ENCODE measurements at places on chromosomes 1 and 21.

DNA sequence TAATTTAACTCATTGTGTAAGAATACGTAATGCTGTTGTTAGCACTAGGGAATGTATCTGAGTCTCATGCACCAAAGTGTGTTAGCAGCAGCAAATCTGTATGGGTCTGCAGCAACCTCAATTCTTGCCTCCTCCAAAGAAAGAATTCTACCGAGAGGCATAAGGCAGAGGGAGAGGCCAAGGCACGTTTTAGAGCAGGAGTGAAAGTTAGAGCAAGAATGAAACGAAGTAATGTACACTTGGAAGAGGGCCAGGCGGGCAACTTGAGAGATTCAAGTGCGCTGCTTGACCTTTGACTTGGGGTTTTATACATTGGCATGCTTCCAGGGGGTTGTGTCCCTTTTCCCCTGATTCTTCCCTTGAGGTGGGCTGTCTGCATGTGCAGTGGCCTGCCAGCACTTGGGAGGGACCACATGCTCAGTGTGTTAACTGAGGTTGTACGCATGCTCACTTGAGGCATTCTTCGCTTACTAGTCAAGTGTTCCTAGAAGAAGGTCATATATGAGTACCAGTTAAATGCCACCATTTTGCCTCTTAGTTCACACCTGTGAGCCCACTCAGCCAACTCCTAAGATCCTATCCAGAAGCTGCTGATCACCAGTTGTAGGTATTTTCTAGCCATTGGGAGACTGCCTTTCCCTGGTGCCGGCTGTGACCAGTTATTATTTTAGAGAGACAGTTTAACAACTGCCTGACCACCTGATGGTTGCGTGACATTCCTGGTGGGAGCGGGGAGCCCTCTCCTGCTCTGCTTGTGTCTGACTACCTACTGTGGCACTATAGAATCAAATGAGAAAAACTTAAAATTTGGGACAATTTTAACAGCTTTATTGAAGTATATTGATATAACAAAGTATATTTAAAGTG, 2.7 kb upstream of the CNN3 start:
- DNase-seq = no peak

DNA sequence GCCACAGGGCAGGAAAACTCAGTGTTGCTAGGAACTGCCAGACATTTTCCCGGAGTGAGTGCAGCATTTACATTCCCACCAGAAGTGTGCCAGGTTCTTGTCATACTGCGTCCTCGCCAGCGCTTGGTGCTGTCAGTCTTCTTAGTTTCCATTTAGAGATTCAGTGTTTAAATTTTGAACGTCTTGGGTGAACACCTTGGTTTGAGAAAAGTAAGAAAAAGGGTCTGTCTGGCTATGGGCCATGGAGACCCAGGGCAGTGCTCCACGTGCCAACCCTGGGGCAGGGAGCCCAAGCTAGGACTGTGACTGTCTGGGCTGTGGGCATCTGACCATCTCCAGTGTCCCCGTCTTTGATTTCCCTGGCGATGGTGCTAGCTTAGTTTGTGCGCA, 16.0 kb downstream of the IBA57 start:
- no peak for DNase-seq

- DNase-seq = no peak
Observed at GRCh38 chr1:94866164-94866807, 46.1 kb downstream of the SLC44A3 start.

DNA sequence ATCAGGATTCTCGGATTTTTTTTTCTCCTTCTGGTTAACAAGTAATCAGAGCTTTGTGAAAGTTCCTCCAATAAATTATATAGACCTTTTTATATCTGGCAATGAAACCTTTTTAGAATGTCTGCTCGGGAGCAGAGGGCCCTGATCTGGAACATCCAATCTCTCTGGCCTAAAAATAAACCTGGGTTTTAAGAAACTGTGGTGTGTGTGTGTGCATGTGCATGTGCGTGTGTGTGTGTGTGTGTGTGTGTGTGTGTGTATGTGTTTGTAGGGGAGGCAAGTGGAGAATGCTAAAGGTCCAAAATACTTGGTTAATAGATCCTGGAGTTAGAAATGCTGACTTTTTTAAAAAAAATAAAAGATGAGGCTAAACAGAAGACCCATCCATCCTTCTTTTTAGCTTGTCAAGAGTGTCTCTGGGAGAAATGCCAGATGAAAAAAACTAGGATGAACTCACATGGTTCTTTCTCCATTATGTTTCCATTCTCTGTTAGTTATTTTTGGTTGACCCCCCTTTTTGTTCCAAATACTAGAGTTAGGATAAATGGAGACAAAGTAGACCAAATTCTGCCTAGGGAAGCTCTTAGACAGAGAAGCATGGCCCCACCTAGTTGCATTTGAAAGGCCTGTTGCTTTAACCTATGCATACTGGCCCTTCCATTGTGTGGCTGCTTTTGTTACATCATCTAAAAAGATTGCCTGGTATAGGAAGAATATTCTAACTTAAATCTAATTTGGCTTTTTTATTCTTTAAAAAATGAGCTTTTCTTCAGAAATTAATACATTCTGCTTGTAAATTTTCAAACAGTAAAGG, 175.9 kb downstream of the PAPPA2 start:
- no peak for DNase-seq

DNA sequence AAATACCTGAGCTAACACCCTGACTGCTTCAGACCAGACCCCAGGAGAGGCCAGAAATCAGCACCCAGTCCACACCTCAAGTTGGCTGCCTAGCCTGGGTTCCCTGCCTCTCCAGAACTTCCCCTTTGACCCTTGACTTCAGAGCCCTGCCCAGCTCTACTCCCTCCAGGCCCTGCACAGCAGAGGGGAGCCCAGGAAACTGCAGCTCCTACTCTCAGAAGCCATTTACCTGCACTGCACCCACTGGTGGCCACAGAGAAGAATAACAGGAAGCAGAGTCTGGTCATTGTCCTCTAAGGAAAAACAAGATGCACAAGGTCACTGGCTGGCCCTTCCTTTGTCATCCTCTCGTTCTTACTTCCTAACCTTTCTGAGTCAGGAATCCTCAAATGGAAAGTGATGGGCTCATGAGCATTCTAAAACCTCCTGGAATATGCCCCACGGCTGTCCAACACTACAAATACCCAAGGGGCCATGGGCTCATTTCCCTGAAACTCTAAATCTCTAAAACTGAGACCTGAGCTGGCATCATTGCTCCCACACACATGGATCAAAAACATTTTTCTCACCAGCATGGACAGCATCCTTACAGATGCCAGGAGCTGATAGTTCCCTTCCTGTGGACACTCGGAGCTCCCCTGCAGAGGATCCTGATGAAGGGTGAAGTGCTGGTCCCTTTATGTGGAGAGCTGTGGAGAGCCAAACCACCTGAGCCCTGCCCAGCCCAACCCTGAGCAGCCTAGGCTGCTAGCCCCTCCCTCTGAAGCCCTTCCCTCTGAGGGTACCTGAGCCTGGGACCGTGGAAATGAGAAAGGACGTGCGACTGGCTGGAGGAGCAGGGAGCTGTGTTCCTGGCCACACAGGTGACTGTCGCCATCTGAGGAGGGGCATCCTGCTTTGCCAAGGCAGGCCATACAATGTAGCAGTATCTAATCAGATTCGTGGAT, at the start of gene ITLN2:
ITLN2 (minus strand) TSS at position 652 of the 947 bp plus-strand sequence; CDS start at position 584, 68 bp downstream.
- no peak for DNase-seq

DNA sequence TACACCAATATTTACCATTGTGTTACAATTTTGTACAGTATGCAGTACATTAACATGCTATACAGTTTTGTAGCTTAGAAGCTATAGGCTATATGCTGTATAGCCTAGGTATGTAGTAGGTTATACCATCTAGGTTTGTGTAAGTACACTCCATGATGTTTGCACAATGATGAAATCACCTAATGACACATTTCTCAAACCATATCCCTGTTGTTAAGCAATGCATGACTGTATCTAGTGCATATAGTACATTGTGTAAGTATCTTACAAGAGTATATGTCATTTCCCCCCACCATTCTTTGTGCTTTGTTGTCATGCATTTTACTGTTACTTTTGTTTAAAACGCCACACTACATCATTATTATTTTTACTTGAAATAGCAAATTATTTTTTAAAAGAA, 65.7 kb upstream of the RNF11 start:
- DNase-seq = no peak

GRCh38 chr1:211876851-211877590, 46.5 kb upstream of the LPGAT1 start:
- DNase-seq = no peak

DNA sequence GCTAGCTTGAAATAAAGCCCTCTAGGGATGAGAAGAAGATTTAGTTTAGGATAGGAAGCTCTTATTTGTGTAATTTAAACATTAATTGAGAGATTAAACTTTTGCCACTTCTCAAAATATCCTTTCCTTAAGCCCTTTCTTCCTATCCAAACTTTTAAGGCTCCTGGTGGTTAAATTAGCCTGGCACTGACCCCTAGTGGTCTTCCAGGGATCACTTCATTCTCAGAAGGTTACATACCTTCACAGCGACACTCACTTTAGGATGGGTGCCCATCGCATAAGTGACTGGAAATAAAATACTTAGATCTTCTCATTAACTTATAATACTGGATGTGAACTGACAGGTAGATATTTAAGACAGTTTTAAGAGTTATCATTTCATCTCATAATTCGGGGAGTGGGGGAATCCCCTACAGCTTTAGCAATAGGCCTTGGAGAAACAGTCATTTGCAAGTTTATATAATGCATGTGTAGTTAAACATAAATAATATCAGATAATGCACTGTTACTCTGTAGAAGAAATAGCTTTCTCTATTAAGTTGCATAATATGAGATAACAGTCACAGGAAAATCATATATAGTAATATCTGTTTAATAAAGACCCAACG, 7.4 kb downstream of the LHX9 start:
- DNase-seq = no peak

DNA sequence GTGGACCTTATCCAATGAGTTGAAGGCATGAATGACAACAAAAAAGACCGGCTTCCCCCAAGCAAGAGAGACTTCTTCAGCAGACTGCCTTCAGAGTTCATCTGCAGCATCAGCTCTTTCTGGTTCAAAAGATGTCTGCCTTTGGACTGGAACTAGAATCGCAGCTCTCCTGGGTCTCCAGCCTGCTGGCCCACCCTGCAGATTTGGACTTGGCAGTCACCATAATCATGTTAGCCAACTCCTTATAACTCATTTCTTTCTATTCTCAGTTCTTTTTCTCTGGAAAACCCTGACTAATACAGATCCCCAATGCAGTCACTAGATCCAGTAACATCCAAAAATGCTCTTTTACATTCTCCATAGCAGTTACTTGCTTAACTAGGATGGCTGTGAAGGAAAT, 89.2 kb upstream of the MARK1 start:
- DNase-seq = no peak

DNA sequence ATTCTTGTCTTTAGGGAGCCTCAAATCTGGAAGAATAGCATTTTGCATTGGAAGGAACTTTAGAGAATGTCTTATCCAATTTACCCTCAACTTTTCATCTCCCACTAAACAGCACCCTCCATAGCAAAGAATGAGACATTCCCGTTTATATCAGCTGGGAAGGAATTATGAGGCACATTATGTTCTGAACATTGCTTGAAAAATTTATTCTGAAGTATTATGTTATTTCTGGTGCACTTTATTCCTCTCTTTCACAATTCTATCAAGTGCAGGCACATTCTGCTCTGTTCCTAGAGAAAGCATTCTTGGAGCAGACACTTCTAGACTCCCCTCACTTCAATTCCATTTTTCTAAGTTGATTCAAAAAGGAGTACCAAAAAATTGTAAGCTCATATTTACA, 147.9 kb downstream of the EDEM3 start:
- DNase-seq = no peak

DNA sequence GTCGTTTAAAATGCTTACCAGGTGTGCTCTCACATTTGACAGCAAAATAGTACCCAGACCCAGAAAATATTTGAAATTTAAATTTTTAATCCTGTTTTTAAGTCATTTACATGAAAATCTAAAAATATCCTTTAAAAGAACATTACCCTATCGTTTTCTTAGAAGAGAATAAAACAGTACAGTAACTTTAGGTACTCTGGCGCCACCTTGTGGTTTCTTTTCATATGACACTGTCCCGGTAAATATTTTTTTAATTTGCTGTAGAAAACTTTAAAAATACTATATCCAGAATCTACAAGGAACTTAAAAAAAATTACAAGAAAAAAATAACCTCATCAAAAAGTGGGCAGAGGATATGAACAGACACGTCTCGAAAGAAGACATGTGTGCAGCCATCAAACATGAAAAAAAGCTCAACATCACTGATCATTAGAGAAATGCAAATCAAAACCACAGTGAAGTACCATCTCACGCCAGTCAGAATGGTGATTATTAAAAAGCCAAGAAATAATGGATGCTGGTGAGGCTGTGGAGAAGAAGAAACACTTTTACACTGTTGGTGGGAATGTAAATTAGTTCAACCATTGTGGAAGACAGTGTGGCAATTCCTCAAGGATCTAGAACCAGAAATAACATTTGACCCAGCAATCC, 129.2 kb downstream of the RGS21 start:
- DNase-seq = peak; percentile 10

All from stimulated activated CD8-positive, alpha-beta memory T cell treated with anti-CD3 and anti-CD28 coated beads, Interleukin-4, amount 100 ng/mL, for 1 hour (primary cell).